ENCODE measurements at places on chromosomes 5 and 9. TPM values are rescaled to one million over a fixed set of nuclear protein-coding genes. Genes with fewer than 3 reads are reported as not detected.

DNA sequence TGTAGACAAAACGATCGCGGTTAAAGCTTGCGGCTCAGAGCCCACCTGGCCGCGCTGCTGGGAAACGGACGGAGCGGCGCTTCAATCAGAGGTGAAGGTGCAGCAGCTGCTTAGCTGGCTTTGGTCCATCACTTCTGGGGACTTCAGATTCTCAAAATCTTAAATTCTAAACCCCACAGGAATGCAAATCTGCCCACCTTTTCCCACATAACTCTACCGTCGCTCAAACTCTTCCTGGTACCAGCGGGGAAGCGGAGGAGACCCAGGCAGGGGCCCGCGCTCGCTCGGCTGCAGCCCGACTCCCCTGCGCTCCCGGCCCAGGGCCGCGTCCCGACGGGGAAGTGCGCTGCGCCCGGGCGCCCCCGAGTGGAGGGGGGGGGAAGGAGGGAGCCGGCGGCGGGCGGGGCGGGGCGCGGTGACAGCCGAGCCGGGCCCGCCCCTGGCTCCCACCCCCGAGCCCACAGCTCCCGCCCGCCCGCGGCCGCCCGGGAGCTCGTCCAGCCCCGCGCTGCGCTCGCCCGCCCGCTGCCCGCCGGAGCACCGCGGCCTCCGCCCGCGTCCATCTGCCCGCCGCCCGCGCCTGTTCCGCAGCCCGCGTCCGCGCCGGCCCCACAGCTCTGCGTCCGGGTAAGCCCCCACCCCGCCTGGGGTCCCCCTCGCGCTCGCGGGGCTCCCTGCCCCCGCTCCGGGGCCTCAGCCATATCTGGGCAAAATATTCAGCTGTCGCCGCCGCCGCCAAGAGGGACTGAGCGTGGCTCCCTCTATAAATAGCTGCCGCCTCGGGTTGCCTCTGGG, at the start of gene TMOD1:
Gene TMOD1, plus strand, starts transcription at position 490 of the 795 bp plus-strand sequence. CDS start 22,523 bp downstream, outside the sequence.
- DNase-seq, result peak; percentile 22

DNA sequence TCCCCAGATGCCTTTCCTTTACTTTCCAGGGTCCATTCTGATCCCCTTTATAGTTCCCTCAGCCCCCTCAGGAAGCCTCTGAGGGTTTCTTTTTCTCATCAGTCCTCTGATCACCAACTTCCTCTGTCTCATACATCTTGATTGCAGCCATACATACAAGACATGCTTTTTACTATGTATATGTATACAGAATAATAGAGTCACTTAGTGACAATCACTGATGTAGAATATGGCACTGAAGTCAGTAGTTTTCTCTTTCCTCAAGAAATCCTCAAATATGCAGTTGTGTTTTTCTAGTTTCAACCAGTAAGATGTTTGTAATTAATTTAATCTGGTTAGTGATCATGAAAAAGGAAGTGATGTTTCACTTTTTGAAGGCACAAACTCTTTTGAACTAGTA, 364.1 kb downstream of the MAN2A1 start:
- DNase-seq, result no peak

DNA sequence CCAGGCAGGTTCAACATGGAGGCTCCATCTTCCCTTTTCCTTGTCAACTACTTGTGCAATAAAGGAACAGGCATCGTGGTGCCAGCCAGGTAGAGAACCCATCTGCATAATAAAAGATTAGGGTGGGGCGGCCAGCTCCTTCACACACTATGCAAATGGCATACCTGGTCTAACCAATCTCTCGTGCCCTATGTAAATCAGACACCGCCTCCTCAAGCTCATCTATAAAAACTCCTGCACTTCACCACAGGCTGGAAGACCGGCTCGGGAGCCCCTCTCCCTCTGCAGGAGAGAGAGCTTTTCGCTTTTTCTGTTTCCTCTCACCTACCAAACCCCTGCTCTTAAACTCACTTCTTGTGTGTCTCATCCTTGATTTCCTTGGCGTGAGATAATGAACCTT, 244.3 kb upstream of the PUM3 start:
- DNase-seq, result no peak

- no peak for DNase-seq
These were observed 21.4 kb downstream of the LHFPL2 start for GRCh38 chr5:78627175-78627574.

GRCh38 chr9:129242191-129242941, 64.3 kb upstream of the IER5L start:
- DNase-seq, result no peak

DNA sequence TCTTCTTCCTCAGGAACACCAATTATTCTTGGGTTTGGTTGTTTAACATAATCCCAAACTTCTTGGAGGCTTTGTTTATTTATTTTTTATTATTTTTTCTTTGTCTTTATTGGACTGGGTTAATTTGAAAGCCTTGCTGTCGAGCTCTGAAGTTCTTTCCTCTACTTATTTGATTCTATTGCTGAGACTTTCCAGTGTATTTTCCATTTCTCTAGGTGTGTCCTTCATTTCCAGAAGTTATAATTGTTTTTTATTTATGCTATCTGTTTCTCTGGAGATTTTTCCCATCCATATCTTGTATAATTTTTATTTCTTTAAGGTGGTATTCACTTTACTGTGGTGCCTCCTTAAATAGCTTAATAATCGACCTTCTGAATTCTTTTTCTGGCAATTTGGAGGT, 8.8 kb upstream of the RIOK2 start:
- DNase-seq, result no peak

DNA sequence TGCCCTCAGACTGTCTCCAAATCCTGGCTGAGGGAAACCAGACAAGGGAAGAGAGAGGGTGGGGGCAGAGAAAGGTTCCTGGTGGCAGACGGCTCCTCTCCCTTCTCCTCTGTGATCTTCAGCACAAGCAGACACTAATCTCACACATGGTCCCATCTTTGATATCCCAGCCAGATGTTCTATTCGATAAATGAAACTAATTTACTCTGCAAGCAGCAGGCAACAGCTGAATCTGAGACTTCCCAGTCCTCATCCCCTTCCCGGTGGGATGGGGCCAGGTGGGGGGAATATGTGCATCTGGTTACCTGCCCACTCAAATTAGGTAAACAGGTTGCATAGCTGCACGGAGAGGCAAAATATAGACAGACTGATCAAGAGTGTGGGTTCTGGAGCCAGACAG, 208.9 kb upstream of the PANK3 start:
- DNase-seq, result no peak

- no peak for DNase-seq
These were observed 210.1 kb upstream of the CHD1 start for GRCh38 chr5:99138911-99139310.

- no peak for DNase-seq
These were observed 23.6 kb downstream of the QRFP start for GRCh38 chr9:130872912-130873503.

Gene ELOVL7
- total RNA-seq, result 7.2 TPM

Gene FAM78A
- 0.32 TPM for total RNA-seq

Gene HTR4
- total RNA-seq, result not detected

Gene ARAP3
- total RNA-seq, result 7.0 TPM
